AG10803 (cell line): ENCODE measurements at places on chromosomes 16 and 17.
A peak's percentile ranks its signal among the peaks of the same experiment; 100 is the strongest.

GRCh38 chr17:50079334-50080095, 15.6 kb upstream of the PDK2 start:
- DNase-seq: peak; percentile 49

GRCh38 chr16:57283214-57283958, 1.1 kb downstream of the PLLP start:
- no peak for DNase-seq

DNA sequence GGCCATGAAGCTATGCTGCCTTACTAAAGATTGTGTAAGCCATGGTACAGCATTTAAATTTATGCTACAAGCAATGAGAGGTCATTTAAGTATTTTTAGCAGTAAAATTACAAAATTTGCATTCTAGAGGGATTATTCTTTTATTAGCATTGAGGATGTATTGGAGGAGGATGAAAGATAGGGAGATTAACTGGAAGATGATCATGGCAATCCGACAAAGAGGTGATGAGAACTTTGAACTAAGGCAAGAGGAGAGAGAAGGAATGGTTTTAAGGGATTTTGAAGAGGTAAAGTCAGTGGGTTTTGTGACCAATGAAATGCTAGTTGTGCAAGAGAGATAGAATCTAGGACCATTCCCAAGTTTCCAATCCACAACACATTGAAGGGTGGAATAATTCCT, 129.9 kb downstream of the SNX11 start:
- DNase-seq: peak; percentile 23

DNA sequence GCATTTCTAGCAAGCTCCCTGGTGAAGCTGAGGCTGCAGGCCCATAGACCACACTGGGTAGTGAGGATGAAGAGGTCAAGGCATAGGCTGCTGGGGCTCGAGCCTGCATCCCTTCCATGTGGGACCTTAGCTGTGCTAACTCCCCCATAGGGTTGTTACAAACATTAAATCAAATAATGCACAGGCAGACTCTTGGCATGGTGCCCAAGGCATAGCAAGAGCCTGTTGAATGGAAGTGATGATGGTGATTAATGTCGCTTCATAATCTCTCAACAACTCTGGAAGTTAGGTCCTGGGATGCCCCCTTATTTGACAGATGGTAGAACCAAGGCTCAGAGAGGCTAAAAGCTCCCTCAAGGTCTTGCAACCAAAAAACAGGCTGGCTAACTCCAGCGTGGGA, 283.9 kb upstream of the EEF2KMT start:
- DNase-seq: no peak

- no peak for DNase-seq
Measured at GRCh38 chr16:12609937-12610699, 193.6 kb downstream of the CPPED1 start.

DNA sequence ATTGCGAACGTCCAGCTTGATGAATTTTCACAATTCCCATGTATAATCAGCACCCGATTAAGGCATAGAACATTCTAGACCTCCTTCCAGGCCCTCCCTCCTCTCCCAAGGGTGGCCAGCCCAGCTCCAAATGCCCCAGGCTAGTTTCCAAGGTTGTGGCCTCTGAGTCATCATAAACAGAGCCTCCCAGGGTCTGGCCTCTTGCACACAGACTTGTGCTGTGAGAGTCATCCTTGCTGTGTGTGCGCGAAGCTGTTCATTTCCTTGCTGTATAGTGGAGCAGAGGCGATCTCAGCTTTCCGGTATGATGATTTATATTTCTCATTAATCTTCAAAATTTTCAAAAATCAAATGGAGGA, 20.5 kb upstream of the JPH3 start:
- DNase-seq: peak; percentile 98
